ENCODE measurements at places on chromosomes 4 and X.

DNA sequence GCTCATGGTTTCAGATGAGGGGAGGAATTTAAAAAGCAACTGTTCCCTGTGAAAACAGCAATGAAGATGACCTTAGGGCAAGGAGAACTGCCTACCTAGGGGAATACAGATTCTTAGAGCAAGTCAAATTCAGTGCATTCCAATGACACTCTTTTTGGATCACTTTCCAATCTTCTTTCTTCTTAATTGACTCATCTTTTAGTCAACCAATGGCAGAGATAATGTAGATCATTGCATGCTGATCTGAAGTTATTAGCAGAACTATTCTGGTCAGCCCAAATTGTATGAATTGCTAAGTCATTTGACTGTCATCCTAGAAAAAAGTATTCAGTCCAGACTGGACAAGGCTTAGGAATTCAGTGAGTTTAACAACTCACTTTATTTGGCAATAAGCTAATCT, 12.6 kb upstream of the NR3C2 start:
- DNase-seq: no peak

GRCh38 chr4:145231906-145232700, 51.7 kb upstream of the OTUD4 start:
- no peak for DNase-seq

DNA sequence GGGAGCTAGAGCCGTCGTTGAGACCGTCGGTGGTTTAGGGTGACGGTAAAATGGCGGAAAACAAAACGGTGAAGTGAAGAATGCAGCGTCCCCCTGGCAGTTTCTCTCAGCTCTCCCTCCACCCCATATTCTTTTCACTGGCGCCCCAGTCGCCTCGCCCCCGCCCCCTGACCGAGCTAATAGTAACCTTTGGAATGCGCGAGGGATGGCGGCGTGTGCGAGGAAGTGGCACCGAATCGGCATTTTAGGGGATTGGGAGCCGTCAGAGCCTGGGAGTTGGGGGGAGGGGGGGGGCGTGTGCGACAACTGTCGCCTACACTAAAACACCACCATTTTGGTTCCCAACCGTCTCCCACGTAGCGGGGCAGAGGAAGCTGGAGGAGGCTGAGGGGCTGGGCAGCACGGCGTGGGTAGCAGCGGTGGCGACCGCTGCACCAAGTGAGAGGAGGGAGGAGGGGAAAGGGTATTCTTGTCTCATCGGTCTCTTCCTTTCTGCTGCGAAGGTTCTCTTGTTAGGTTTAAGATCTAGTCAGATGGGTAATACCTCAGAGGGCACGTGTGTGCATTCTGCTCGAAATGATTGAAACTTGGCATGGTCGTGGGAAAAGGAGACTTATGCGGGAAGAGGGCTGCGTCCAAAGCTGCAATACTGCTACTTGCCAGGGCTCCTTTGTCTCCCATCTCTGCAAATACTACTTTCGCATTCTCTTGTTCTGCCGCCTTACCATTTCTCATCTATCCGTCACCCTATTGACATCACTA, 840 bp downstream of the ZNF711 start:
- no peak for DNase-seq

DNA sequence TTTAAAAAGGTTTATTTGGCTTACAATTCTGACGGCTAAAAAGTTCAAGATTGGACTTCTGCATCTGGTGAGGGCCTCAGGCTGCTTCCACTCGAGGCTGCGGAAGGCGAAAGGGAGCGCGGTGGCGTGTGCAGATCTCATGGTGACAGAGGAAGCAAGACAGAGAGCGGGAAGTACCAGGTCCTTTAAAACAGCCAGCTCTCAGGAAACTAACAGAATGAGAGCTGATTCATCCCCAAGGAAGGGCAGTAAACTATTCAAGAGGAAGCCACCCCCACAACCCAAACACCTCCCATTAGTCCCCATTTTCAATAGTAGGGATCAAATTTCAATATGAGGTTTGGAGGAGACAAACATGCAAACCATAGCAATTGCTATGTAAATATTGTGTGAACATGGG, 2144.2 kb upstream of the AGA start:
- DNase-seq: no peak

DNA sequence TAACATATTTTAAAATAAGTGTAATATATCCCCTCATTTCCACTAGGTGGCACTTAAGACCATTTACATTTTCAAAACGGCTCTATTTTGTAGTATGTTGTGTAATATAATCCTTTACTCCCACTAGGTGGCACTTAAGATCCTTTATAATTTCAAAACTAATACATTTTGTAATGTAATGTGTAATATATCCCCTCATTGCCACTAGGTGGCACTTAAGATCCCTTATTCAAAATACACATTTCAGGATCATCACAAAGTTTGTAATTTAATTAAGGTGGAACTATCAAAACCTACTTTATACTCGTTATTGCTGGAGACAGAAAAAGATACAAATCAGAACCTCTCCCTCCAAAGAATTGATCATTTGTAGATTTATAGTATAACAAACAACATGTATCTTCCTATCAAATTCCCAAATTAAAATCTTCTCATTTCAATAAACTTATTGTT, 132.5 kb downstream of the ARHGAP6 start:
- no peak for DNase-seq

- DNase-seq: no peak
Measured at GRCh38 chr4:145816091-145816490, 122.5 kb downstream of the ZNF827 start.

DNA sequence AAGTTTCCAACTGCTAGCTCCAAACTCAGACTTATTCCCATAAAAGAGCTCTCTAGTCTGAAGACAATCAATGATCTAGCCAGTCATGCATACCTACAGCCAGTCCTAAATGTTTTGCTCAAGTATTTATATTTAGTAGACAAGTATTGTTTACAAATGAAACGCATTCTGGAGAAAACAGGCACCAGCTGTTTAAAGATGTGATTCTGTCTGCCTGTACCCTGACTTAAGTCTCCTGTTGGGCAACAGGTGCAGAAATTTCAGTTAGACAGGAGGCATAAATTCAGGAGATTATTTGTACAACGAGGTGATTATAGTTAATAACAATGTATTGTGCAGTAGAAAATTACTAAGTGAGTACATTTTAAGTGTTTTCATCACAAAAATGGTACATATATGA, 28.9 kb downstream of the LNX1 start:
- no peak for DNase-seq

GRCh38 chrX:13607331-13607995, 38.1 kb downstream of the EGFL6 start:
- no peak for DNase-seq

DNA sequence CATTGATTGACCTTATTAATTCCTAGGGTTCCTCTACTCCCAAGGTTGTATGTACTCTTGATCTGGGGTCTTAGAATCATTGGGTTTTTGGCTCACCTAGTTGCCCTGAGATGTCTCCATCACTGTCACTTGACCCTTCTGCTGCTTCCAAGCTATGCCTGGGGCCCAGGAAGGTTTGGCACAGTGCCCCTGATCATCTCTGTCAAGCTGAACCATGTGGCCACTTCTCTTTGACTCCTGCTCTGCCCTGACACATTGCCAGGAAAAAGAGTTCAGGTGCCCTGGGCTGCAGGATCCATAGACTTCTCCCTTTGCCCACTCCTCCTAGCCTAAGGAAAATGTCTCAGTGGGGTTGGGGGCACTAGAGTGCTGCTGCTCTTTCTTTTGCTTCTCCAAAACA, 3.9 kb upstream of the CHST7 start:
- DNase-seq: no peak

- DNase-seq: no peak
Measured at GRCh38 chrX:133215017-133215416, 3.1 kb downstream of the TFDP3 start.

GRCh38 chr4:118981171-118981838, 92.7 kb downstream of the SYNPO2 start:
- no peak for DNase-seq

- no peak for DNase-seq
Measured at GRCh38 chr4:5460106-5460801, 248.1 kb downstream of the EVC2 start.

DNA sequence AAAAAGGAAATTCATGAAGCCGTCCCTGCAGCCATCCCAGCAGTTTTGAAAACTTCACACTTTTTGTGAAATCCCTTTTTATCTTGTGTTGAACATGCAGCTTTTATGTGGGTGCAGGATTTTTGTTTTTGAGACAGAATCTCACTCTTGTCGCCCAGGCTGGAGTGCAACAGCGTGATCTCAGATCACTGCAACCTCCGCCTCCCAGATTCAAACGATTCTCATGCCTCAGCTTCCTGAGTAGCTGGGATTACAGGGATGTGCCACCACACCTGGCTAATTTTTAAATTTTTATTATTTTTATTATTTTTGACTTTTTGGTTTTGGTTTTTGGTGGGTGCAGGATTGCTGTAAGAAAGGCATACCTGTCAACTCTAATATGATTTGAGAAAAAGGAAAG, 8.0 kb upstream of the MSMO1 start:
- DNase-seq: no peak

GRCh38 chr4:171981185-171981584, 168.0 kb downstream of the GALNTL6 start:
- DNase-seq: no peak

DNA sequence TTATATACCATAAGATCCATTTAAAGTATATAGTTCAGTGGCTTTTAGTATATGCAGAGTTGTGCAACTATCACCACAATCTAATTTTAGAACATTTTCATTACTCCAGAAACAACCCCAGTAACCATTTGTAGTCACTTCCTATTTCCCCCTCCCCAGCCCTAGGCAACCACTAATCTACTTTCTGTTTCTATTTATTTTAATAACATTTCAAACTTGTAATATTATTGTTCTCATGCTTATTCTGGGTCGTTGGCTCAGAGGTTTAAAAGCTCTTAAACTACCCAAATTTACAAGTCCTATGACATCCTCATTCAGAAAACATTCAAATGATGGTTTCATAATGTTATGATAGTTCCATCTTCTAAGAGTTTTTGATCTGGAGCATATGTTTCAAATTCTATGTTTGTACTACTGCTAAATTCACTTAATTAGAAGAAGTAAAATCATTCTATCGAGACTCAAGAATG, 18.4 kb downstream of the XIAP start:
- DNase-seq: no peak

DNA sequence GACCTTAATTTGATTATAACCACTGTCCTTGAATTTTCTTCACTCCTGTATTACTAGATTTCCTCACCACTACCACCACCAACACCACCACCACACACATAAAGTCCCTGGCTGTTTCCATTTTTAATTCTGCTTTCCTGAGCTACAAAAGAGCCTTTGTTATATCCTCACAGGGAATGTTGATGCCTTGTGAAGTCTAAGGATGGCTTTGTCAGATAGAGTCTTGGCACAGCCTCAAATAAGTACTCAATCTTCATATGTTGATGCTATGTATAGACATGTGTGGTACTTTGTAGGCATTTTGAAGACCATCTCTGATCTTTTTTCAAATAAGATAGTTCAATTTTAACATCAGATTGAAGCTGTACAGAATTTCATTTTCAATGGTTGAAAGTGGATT, 1016.7 kb upstream of the LCORL start:
- no peak for DNase-seq

DNA sequence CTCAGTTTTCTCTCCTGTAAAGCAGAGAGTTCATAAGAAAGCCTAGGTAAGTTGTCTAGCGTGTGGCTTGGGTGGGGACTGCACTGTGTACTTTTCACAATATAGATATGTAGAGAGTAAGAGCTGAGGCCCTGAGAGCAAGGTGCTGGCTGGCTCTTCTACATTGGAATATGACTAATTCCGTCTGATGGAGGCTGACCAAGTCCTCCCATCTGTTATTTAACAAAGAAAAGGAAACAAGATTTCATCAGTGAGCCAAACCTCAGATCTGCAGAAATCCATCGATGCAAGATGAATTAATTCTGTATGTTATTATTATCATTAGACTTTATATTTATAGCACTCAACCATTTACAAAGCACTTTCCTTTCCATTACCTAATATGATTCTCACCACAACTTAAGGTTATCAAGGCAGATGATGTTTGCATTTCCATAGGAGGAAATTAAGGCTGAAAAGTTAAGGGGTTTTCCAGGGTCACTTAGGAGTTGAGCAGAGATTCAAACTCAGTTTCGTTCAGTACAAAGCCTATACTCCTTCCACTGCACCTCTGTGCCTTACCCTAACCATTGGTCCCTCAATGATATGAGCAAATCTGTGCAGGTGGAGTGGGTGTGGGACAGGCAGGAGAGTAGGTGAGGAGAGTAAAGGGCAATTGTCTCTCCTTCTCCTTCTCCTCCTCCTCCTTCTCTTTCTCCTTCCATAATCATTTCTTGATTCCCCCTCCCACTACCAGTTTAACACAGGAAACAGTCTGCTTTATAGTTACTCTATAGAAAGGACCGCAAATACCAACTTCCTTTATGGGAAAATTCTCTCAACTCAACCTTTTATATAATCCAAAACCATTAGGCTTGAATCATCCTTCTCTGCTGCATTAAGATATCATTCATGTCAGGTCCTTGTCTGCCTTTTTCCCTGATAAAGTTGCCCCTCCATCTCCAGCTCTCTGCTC, 27.6 kb upstream of the SRD5A3 start:
- peak; percentile 28 for DNase-seq

GRCh38 chr4:78414116-78414515, 137.5 kb upstream of the ANXA3 start:
- DNase-seq: no peak

GRCh38 chr4:24949970-24950369, 37.1 kb upstream of the CCDC149 start:
- DNase-seq: no peak

DNA sequence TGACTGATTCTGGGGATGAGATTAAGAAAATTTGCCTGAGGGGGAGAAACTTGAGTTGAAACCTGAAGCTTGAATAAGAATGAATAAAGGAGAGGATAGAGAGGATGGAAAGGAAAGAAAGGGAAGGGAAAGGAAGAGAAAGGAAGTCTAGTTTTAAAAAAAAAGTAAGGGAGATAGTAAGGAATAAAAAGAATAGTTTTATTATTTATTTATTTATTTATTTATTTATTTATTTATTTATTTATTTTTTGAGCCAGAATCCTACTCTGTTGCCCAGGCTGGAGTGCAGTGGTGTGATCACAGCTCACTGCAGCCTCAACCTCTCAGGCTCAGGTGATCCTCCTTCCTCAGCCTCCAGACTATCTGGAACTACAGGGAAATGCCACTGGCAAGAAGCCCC, 62.0 kb upstream of the NAF1 start:
- no peak for DNase-seq

DNA sequence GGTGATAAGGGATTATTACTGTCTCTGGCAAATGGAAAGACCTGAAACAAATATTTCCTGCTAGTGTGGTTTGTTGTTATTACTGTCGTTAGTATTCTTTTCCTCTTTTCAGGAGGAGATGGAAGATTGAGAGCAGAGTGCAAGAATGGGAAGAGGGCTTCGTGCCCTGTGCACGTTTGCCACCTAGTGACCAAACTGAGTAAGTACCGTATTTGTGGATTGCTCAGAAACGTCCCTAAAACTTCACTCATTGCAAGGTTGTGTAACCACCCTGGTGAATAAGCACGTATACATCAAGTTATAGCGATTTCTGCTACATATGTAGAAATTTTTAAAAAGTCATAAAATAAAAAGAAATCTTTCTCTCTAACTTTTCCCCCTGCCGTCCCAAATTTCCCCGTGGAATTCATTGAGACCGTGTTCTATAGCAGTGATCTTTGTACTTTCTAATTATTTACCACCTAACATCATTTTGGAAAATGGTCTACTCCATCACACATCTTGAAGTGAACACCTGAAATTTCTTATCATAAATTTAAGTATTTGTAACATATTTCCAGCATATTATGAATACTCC, 24.3 kb downstream of the LINC00632 start:
- no peak for DNase-seq

GRCh38 chr4:148030193-148030873, 298.4 kb downstream of the ARHGAP10 start:
- no peak for DNase-seq

- no peak for DNase-seq
Measured at GRCh38 chrX:141642979-141643378, 53.5 kb downstream of the SPANXA2 start.

All from uterus (tissue), 4 donors.